ENCODE measurements at places on chromosomes 16 and 17.

- DNase-seq, result no peak
Observed at GRCh38 chr16:21186326-21186691, 25.1 kb downstream of the ZP2 start.

GRCh38 chr17:10031606-10032005 lies 126.5 kb upstream of the RCVRN start:
- DNase-seq, result no peak

DNA sequence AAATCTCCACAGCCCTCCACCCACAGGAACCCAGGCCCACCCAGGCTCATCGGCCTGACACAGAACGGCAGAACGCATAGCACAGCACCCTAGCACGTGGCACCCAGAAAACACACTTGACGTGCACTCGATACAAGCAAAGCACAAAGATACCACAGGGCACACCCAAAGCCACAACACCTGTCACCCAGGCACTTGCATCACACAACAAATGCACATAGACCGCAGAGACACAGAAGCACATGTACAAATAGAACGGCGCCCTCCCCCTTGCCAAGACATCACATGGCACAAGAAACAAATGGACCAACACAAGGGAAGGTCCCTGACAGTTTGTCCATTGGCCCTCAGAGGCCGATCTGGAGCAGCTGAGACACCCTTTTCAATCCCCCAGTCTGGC lies 147.7 kb upstream of the WSCD1 start:
- DNase-seq, result no peak

DNA sequence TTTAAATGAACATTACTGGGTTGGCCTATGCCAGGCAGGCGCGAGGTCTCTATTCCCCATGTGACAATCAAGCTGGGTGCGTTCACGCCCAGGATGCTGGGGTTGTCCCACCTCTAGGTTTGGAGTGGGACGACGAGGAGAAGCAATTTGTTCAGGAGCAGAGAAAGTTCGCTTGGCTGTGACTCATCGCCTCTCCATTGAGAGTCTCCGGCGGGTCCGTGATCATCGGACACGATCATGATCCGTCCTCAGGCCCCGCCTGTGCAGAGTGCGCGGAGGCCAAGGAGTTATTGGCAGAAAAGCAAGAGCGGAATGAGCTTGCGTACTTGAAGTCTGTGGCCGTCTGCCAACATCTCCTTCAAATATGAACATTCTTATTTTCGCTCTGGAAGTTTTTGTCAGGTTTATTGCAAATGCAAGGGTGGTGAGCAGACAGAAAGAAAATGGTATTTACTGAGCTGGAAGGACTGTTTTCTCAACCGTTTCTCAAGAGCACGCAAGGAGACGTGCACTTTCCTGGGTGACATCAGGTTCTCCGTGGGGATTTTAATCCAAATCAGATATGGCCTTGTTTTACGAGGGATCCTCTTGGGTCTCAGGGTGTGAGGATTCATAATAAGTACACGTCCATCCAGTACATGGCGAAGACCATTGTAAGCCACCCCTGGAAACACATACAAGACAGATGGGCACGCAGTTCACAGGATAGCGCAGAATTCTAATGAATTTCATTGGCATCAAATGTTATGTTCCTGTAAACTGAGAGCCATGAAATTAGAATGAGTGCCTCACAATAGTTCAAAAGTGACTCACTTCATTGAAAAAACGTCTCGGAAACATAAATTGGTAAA lies 70.1 kb upstream of the CREBBP start:
- DNase-seq, result no peak

DNA sequence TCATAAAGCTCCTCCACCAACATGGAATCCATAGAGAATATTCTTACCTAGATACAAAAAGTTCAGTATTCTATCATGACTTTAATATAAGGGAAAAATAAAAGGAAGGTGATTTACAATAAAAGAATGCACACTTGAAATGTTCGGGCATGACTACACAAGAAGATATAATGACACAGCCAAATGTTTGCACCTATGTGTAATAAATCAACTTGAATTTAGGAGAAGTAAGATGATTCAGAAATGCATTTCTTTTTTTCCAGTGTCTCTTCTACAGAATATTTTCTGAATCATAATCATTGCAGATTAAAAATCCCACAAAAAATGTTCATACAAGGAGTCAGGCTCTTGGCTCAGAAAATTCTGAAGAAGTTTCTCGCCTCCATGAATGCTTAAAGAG lies 404.0 kb upstream of the HSBP1 start:
- DNase-seq, result no peak

DNA sequence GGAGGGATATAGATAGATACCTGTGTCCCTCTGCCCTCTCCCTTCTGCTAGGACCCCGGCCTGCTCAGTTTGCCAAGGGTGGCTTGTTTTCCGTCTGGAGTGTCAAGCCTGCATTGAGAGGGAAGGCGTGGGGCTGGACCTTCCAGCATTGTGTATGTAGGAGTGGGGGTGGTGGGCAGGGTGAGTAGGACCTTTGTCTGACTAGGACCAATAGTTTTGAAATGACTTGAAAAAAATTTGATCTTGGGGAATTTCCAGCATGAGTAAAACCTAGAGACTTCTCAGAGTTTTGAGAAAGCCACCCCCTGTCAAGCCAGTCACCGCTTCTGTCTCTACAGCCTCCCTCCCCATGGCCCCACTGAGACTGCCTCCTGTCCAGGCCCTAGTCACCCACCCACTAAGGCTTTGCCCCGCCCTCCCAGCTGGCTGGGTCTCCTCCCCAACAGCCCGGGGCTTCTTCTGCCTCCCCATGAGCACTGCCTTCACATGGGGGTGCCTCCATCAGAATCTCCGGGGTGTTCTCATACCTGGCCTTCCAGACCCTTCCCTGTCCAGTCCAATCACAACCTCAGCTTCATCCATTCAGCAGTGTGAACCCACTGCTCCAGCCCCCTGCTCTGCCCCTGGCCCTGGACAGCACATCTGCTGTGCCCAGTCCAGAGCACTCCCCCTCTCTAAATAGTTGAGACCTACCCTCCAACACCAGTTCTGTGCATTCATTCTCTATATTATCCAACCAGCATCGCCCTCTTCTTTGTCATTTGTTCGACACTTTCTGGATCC lies 207.0 kb downstream of the MSI2 start:
- no peak for DNase-seq

DNA sequence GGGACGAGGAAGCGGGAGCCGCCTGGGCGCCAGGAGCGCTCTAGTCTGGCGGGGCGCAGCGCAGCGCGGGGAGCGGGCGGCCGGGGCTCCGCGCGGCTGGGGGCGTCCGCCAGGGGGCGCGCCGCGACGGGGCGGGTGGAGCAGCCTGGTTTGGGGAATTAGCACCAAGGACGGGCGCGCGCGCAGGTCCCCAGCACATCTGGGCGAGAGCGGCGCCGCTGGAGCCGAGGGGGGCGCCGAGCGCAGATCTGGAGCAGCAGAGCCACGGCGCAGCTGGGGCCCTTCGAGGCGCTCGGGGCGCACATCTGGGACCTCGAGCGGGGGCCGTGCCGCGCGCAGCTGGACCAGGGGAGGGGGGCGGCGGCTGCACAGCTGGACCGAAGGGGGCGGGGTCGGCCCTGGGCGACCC lies at the start of gene NXPH3:
Gene NXPH3 (plus strand): TSS at position 193 of the 409 bp plus-strand sequence. CDS start 349 bp downstream, outside the sequence.
- no peak for DNase-seq

GRCh38 chr16:27961296-27961620 lies 102.3 kb downstream of the GSG1L start:
- no peak for DNase-seq

DNA sequence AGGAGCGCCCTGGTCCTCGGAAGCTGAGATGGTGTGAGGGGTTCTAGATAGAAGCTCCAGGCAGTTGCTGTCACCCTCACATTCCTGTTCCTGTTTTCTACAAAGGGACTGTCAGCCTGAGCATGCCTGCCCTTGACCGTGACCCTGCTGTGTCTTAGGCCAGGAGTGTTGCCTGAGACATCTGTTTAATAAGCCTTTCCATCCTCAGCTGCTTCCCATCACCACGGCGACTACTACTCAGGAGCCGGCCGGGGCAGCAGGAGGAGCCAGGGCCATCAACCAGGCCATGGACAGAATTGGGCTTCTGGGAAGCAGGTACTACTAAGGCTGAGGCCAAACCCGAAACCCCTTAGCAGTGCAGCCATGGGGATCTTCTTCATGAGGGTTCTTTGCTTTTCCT lies 151.4 kb downstream of the KATNIP start:
- DNase-seq, result no peak

- DNase-seq, result no peak
Observed at GRCh38 chr16:59913666-59914065, 1179.5 kb upstream of the GOT2 start.

GRCh38 chr16:57544124-57544653 lies 1.7 kb downstream of the ADGRG5 start:
- DNase-seq, result no peak

DNA sequence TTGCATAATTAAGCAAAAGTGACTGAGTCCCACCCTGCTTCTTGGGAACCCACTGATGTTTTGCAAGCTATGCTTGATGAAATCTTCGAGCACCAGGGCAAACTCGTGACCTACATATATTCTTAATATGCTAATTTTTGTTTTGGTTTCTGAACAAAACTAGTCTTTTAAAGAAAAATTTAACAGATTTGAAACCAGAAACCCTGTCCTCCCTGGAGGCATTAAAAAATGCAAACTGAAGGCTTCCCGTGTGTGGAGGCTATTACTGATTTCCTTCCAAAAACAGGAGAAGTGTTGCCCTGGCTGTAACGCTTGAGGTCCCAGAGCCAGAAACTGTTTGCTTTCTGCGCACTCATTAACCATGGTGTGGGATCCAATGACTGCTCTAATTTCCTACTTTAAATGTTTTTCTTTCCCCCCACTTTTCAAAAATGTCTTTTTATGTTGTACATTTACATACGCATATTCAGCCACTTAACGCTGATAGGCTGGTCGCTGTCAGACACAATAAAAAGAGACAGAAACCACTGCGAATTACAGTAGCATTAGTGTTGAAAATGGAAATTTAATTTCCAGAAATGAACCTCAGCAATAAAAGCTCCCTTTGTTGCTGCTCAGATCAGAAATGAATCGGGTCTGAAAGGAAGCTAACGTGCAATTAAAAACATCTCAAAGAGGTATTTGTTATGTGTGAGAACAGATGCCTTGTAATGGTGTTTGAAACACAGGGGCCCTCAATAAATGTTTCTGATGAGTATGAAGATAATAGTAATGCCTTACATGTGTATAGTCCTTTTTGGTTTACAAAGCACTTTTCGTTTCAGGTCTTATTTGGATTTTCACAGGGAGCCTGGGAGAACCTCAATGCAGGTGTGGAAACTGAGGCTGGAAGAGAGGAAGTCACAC lies 39.9 kb upstream of the IRX6 start:
- DNase-seq, result no peak

DNA sequence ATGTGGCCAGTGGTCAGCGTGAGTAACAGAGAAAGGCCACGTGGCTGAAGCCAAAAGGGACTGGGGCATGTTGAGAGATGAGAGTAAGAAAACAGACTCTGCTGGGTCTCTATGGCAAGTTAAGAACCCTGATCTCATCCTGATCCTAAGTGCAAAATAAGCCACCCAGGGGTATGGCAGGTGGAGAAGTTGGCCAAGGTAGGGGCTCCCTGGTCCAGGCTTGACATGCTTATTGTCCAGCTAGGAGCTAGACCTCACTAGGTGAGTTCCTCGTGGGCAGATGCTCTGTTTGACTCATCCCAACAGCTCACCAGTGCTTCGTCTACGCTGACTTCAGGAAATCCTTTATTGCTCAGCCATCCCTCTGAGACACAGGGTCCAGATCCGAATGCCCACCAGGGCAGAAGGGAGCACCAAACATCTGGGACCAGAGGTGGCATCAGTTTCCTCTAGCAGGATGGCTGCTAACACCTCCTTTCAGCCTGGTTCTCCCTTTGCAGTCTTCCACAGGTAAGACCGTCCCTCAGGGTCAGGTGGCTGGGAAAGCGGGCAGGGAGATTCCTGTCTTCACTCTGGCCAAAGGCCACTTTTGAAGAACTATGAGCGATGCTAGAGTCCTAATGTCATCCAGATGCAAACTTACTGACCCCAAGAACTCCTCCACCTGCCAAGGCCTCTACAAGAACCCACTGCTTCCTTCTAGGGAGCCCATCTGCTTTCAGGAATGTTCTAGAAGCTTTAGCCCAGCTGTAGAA lies 99.5 kb downstream of the CDYL2 start:
- DNase-seq, result no peak

DNA sequence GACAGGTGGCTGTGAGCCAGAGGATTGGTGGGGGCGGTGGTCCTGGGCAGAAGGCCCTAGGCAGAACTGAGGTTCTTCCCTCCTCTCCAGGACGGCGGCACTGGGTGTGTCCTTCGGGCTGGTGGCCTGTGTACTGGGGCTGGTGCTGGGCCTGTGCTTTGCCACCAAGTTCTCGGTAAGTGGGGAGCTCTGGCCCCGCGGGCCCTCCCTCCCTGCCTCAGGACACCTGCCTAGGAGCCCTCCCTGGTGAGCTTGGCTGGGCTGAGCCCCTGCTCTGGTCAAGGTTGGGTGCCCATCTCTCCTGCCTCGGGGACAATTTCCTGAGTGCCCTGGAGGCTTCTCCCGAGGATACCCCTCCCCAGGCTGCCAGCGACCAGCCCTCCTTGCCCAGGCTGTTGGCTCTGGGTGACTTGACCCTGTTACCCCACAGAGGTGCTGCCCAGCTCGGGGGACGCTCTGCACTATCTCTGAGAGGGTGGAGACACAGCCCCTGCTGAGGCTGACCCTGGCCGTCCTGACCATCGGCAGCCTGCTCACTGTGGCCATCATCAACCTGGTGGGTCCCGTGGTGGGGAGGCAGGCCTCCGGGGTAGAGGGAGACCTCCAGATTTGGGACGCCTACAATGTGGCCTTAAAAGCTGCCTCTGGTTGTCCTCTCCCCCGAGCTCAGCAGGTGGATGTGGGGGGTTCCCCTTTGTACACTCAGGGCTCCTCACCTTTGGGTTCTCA lies 42.0 kb downstream of the ADCY7 start:
- DNase-seq, result no peak

DNA sequence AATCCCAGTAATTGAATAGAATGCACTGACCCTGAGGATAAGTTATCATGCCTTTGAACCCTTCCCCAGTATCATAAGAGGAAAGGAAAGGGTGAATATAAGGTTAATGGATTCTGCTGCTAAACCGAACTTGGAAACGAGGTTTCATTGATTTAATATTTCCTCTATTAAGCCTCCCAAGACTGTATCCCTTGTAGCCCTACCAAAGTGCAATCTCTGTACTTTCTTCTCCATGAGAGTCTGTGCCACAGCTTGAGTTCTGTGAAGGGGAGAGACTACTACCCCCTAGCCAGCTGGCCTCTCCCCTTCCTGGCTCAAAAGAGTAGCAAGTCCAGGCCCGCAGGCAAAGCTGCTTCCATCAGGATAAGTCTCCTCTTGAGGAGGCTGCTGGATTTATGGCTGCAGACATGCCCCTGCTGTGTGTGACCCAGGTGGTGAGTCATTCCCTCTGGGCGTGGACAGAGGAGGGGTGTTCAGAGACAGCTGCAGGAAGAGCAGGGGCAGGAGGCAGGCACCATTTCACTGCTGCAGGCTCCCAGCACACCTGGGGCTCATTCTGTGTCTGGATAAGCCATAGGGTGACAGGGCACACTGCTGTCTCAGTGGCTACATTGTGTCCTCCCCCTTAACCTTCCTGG lies 58.4 kb downstream of the TOM1L2 start:
- DNase-seq, result peak; percentile 74

DNA sequence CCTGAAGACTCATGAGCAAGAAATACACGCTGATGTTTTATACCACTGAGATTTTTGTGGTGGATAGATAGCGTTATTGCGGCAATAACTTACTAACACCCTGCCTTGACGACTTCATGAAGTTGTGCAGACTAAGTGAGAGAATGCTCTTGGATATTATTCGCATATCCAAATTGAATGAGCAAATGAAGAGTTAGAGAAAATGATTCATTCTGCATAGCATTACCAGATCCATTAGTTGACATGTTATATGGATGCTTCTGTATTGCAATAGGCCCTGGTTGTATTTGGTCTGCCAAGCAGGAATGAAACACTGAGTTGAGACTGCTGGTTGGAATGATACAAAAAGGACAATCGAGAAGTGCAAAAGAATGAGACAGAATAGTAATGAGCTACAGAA lies 247.3 kb downstream of the CA10 start:
- no peak for DNase-seq
